Naive thymus-derived CD4-positive, alpha-beta T cell (primary cell): ENCODE measurements at places on chromosomes 2 and 18. TPM values are rescaled to one million over a fixed set of nuclear protein-coding genes. Genes with fewer than 3 reads are reported as not detected.

GRCh38 chr2:29844713-29845326 is 76.6 kb downstream of the ALK start:
- no peak for DNase-seq

DNA sequence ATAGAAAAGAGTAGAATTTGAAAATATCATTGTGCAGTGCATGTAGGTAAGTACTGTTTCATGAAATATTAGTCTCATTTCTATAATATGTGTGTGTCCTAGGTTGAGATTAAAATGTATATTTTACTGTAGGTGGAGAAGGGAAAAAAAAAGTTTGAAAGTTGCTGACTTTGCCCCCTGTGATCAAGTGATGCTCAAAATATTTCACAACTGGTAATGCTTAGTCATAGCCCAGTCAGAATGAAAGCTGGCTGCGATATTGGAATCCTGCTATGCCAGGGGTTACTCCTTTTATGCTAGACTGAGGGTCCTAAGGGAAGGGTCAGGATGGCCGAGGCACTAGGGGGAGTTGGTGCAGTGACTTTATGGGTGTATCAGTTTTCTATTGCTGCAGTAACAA is 19.5 kb upstream of the CFAP36 start:
- no peak for DNase-seq

DNA sequence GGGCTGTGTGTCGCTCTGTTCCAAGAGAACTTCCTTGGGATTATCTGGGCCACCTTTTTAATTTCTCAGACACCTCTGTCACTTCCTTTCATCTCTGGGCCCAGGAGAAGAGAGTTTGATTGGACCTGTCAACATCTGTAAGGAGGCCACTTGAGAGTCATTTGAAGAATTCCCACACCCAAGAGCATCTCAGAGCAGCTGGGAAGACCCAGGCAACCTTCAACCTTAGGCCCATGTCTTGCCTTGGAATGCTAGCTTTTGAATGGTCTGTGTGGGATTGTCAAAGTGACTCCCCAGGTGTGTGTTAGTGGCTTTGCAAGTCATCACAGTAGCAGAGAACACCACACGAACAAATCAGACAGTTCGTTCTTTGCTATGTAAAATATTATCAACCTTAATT is 280.3 kb downstream of the CYRIA start:
- no peak for DNase-seq

Gene SERTAD2
- total RNA-seq = 34.3 and 36.4 TPM in 2 replicates

Gene ALPI
- not detected in 2 replicates for total RNA-seq

Gene ABCB11
- 0.03 TPM in 1 of 2 replicates, not detected in the other for total RNA-seq
